ENCODE measurements at places on chromosomes 3 and 15.

DNA sequence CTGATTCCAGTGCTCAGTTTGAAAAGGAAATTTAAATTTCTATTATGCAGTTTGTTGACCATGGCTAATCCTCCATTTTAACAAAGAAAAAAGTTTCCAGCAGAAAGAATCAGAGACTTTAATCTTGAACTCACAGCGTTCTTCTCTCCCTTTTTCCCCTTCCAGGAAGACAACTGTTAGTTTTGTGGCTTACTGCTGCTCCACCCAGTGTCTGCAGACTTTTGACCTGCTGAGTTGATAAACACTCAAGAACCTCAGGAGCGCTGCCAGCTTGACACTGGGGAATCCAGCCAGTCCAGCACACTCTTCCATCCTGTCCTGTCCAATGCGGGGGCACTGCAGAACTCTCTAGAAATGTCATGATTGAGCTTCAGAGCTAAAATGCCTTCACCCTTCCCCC lies 134.6 kb downstream of the LRRC28 start:
- no peak for DNase-seq

- DNase-seq: no peak
Observed at GRCh38 chr15:65595960-65596359, 15.0 kb downstream of the INTS14 start.

DNA sequence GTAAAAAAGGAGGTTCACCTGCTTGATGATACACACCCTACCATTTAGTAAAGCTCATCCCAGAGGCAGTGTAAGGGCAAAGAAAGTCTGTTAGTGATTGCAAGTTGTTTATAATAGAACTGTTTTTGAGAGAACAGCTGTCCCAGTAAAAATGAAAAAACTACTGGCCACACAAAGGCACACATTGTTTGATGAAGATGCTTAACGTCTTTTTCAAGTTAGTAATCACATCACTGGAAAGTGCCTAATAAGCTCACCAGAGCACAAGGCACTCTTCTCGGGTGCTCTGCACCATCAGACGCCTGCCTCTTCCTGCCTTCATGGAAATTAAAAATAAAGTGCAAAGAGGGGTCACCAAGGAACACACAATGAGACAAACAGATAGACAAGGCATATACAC lies 186.9 kb downstream of the PDZRN3 start:
- DNase-seq: no peak

DNA sequence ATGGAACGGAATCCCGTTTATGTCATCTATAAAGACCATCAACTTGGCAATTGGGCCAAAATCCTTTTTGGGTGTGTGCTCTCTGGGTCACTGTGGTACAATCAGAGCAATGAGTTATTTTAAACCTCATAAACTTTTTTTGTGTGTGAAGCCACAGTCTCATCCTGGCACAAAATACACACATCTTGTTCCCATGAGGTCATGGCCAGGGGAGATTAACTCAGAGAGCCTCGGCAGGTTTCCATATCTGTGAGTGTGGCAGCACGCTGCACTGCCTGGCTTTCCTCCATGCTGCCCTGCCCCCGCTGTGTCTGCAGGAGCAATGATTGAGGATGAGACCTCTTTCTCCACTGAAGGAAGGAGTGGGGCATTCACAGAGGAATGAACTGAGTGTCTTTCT lies 54.0 kb upstream of the DLG1 start:
- no peak for DNase-seq

DNA sequence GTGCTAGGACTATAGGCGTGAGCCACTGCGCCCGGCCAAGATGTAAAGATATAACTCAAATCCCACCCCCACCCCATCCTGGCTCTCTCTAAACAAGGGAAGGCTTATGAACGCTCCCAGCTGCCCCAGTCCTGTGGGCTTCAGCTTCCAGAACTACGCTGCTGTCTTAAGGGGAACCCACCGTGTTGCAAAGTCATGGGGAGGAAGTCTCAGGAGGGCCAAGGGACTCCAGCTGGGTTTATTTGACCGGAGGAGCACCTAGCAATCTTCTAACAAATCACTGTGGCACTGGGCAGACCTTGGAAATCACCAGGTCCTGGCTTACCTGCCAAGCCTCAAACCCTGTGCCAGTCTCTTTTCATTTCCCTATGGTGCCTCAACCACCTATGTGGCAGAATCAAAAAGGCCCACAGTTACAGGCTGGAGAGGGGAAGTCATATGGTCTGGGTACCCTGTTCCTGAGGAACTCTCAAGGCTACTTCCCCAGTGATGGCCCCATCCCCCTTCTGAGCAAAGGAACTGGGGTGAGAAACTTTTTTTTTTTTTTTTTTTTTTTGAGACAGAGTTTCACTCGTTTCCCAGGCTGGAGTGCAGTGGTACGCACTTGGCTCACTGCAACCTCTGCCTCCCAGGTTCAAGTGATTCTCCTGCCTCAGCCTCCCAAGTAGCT lies 83.4 kb downstream of the RBPMS2 start:
- DNase-seq: no peak

- DNase-seq: no peak
Observed at GRCh38 chr3:167895684-167896083, 160.2 kb downstream of the SERPINI1 start.

DNA sequence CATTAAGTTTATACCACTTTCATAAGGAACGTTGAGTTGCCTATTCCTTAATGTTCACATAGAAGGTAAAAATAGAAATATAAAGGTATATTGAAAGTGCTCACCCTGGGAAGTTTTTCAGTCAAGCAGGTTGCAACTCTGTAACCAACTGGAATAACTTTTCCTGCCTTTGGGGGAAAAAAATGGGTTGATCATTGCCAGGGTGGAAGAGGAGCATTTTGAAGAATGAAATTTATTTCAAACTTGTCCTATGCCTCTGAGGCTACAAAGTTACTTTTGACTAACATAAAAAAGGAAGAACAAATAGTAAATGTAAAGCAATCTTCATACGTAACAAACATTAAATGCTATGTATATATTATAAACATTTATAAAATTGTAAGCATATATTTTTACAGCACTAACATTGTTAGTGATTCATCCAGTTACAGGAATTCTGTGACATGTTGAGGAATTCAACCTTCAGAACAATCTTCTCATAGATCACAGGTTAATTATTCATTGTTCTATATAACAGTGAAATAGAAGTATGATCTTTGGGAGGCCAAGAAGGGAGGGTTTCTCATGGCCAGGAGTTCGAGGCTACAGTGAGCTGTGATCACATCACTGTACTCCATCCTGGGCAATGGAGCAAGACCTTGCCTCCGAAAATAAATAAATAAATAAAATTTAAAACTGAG lies 13.5 kb downstream of the EFHB start:
- no peak for DNase-seq

DNA sequence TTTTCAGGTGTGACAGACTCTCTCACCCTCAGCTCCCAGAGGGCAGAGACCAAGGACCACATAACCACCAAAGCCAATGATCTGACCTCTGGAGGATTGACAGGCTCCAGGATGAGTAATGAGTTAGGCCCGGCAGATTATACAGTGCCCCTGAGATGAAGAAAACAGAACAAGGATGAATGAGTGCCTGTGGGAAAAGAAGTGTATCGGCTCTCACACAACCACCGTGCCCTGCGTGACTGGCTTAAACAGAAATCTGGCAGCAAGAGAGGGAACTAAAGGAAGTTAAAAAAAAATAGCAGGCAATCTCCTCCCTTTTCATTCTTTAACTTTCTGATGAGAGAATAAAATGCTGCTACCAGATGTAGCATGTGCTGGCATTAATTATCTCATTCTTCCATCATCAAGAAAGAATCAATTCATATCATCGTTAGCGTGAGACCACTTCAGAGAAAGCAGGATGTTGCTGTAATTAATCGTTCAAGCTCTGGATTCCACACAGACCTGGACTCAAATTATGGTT lies 227.5 kb upstream of the COL8A1 start:
- no peak for DNase-seq

- DNase-seq: no peak
Observed at GRCh38 chr15:81950841-81951414, 94.9 kb downstream of the MEX3B start.

DNA sequence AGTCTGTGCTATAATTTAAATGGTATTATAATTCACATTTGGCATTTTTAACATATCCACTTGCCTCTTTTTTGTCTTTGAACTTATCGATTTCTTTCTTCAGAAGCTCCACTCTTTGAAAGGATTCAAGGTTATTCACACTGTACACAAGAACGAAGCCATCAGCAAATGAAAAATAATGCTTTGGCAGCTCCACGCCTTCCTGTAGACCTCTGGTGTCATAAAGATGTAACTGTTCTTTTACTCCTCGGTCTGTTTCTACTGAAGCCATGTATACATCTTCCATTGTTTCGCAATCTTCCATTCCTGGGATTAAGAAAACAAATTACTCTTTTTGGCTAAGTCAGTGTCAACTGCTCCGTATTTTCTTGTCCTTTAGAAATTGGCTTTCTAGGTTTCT lies 16.0 kb downstream of the NKIRAS1 start:
- no peak for DNase-seq

DNA sequence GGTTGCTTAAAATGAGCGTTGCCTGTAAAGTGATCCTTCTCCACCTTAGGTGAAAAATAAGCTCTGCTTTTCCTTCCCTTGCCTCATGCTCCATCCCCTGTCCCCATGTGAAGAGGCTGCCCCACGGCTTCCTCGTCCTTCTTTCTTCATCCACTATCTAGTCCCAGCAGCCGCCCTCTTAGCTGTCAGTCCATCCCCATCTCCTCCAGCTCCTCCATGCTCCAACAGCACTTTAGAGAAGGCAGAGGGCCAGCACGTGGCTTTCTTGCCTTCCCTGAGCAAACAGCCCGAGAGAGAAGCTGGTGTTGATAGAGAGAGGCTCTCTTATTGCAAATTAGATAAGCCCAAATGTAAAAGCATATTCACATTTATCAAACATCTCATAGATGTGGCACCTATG lies 9.0 kb upstream of the TMEM41A start:
- no peak for DNase-seq

- DNase-seq: no peak
Observed at GRCh38 chr15:77305953-77306352, 114.0 kb downstream of the PEAK1 start.

DNA sequence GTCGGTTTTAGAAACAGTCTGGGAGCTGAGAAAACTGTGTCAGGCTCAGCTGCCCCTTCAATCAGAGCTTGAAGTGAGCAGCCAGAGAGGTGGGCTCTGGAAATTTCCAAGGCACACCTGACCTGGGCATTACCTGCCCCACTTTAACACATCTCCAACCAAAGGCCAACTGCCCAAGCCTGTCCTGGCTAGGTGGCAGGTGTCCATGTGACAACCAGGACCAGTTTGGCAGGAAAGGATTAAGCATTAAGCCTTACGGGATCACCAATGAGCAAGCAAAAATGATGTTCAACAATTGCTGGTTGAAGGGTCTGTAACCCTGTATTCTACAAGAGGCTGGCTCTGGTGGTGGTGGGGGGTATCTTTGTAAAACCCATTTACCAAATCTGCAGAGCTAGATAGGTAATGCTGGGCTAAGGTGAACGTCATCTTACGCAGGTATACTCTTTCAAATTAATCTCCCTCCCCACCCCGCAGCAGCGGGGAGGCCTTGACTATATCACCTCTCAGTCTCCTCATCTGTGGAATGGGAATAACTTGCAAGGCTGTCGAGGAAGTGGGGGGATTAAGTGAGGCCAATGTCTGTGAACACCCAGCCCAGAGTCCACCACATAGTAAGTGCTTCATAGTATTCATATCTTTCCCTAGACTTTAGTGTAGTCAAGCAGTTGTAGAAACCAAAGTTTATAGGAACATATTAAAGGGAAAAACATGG lies 183.2 kb downstream of the MEGF11 start:
- DNase-seq: no peak

GRCh38 chr15:43402255-43402654 lies 31.4 kb downstream of the TUBGCP4 start:
- DNase-seq: no peak

GRCh38 chr3:155327871-155328270 lies 34.4 kb upstream of the STRIT1 start:
- no peak for DNase-seq

DNA sequence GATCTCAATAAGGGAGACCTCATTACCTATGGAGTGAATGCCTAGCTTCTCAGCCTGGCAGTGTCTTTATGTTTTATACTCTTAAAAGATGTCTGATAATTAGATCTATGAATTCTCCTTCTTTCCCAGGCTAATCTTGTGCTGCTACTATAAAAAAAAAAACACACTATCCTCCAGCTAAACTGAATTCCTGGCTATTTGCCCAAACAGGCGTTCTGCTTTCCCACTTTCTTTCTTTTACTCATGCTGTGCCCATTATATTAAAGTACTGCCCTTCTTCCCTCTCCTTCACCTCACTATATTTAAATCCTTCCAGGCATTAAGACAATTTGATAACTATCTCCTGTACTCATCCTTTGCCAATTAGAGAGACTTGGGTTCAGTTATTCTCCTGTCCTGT lies 1134.9 kb downstream of the ROBO2 start:
- DNase-seq: no peak

- no peak for DNase-seq
Observed at GRCh38 chr15:99580076-99580475, 14.3 kb downstream of the MEF2A start.

- no peak for DNase-seq
Observed at GRCh38 chr3:137062250-137062649, 104.5 kb downstream of the IL20RB start.

GRCh38 chr3:71433631-71434030 lies 149.9 kb downstream of the FOXP1 start:
- no peak for DNase-seq

DNA sequence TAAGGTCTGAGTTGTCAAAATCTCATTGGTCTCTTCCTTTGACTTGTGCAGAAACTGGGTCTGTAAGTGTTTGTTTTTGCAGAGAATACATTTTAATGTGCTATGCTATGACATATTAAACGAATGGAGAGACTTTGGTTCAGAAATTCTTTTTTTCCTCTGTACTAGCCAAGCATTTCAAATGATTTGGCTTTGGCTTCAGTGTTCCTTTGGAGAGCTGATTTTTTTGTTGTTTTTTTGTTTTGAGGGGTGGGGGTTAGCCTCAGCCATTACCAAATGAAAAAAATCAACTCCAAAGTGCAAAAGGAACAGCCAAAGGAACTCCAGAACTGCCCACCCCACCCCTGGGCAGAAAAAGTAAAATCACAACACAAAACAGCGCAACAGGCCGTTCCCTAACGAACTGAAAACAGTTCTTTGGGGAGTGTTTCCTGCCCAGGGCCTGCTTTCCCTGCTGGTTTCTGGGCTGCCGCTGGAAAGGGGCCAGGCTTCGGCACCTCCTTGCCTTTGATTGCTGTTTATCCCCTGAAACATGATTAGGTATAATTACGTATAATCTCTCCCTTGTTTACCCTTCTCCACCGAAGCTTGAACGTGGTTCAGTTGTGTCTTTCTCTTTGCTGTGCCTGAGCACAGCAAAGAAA lies 57.6 kb upstream of the NEO1 start:
- no peak for DNase-seq

DNA sequence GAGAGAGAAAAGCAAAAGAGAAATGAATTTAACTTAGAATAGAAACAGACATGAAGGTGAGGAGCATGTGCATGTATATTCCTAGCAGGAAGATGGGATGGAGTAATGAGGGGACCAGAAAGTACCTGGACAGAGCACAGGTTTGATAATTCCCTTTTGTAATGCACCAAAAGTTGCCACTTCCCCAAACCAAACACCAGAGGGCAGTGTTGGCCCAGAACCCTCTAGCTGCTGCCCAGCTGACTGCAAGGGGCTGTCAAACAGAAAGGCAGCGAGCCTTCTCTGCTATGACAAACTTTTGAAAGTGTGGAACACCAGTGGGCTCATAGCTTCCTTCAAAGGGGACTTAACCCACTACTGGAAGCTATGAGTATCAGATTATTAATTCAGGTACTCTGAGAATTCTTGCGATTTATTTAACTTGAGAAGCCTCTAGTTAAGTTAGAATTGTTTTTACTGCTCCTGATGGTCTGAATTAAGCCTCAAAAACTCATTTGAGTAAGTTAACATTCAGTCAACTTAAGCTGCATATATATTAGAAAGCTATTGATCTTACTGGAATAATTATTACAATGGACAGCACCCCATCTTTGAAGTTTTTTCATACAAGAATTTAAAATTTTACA lies 234.9 kb downstream of the NEK10 start:
- peak; percentile 45 for DNase-seq

Data from stimulated activated CD8-positive, alpha-beta memory T cell treated with anti-CD3 and anti-CD28 coated beads, Interleukin-4, amount 100 ng/mL, for 1 hour (primary cell).